NCI-H526 (cell line): ENCODE measurements at places on chromosomes 7 and 10.

GRCh38 chr7:44073664-44074348 lies 8.4 kb upstream of the PGAM2 start:
- no peak for DNase-seq

DNA sequence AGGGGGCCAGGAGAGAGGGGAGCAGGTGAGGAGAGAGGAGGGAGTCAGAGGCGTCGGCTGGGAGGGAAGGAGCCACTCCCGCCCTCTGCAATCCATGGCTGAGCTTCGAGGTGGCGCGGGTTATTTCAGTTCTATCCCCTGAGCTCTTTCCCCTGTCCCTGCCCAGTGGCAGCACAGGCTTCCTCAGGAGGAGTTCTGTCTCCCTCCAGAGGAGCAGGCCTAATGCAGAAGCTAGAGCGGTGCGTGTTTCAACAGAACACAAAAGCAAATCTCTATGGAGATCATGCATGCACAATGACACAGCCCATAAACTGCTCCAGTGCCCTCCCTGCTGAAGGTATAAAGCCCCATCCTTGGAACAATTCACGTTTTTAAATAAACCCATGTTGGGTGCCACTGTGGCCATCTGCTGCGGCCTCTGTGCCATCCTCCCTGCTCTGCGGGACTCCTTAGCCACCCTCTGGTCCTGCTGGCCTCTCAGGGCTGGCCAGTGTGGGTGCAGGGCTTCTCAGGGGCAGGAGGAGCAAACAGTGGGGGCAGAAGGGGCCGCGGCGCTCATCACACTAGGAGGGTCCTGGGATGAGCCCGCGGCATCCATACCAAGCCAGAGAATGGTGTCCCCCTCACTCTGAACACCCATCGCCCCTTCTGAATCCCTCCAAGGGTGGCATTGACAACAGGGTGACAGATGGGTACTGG lies 192.6 kb upstream of the LYZL2 start:
- no peak for DNase-seq

DNA sequence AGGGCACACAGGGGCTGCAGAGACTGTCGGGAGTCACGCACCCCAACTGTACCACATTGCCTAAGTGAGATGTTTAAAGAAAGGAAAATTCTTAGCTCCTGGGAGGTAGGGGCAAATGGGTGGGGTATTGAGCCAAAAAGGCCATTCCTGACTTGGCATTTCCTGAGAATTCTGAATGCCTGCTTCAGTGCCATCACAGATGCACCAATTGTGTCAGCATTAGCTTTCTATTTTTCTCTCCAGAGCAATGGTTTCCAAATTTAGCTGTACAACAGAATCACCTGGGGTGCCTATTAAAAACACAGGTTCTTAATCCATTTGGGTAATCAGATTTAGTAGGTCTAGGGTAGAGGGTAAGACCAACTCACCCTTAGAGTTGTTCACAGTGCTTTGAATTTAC lies 43.1 kb downstream of the LSMEM1 start:
- DNase-seq = no peak

DNA sequence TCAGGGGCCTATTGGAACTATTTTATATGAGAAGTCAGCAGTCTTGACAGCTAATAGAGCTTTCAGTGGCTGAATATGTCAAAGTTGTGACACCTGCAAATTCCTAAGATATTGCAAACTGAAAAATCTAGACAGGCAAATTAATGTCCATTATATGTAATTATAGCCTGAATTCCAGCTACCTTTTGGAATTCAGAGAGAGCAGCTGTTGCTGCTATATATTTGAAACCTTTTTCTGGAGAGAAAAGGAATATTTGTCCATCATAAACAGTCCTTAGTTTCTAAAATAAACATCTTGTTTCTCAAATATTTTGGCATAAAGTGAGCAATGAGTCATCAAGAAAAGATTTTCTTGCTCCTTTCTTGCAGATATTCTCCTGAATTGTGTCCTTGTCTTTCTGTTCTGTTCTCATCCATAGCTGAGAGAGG lies 408.9 kb upstream of the SEMA3D start:
- no peak for DNase-seq

DNA sequence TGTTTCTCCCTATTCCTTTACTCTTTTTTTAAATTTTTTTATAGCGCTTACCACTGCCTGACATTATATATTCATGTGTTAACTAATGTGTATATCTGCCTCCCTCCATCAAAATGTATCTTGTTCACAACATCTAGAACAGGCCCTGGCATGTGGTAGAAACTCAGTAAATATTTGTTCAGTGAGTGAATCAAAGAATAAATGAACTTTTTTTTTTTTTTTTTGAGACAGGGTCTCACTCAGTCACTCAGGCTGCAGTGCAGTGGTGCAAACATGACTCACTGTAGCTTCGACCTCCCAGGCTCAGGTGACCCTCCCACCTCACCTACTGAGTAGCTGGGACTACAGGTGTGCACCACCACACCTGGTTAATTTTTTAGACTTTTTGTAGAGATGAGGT lies 7.5 kb upstream of the CALD1 start:
- no peak for DNase-seq

DNA sequence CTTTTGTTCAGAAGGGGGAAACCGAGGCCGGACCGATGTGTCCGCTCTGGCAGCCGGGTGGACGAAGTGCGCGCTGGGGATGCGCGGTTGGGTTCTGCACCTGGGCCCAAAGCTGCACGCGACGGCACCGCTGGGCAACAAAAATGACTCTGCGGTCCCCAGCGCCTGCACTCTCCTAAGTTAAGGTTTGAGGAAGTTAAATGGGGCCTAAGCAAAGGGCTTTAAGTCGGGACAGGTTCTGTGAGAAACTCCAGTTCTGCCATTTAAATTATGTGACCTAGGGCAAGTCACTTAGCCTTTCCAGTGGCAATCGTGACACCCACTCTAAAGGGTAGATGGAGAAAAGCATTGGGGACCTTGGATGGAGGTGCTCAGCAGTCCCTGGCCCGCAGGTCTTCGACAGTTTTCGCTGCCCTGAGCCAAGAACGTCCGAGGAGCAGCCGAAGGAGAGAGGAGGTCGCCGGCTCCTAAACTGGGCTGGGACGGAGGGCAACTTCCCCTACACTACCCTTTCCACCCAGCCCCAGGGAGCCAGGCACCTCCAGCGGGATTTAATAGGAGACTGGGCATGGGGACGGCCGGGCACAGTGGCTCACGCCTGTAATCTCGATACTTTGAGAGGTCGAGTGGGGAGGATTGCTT lies 534 bp upstream of the ACBD5 start:
- peak; percentile 40 for DNase-seq

- DNase-seq = peak; percentile 60
Observed at GRCh38 chr10:114767101-114767985, 54.2 kb upstream of the FHIP2A start.

DNA sequence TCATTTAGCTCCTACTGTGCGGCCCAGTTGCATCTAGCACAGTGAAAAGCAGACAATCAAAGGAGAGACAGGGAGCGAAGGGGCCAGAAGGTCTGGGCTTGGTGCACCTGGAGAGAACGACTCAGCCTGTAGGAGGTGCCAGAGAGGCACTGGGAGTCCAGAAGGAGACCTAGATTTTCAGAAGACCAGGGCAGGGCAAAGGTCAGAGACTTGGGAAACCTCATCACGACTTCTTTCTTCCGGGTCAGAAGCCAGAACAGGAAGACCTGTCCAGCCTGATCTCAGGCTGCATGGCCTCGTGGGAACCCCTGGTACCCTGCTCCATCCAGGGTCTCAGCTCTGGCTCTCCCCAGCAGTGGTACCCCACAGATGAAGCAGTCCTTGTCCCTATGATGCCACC lies 5.2 kb downstream of the AGAP3 start:
- DNase-seq = no peak

DNA sequence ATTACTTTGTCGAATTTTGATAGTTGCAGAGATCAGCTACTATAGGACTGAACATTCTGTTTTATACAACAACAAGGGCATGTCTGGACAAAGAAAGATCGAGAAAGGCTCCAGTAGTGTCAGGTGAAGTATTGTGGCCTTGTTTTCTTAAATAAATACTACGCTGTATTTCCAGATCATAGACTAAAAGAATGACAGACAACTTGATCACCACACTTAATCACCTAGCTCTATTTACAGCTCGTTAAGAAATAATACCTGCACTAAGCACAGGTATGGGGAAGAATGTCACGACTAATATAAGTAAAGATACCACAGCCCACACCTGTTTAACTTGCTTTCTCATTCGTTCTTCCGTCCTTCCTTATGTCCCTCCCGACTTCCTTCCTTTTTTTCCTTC lies 269.2 kb downstream of the HGF start:
- peak; percentile 39 for DNase-seq
